ENCODE measurements at places on chromosomes 5 and 9.

DNA sequence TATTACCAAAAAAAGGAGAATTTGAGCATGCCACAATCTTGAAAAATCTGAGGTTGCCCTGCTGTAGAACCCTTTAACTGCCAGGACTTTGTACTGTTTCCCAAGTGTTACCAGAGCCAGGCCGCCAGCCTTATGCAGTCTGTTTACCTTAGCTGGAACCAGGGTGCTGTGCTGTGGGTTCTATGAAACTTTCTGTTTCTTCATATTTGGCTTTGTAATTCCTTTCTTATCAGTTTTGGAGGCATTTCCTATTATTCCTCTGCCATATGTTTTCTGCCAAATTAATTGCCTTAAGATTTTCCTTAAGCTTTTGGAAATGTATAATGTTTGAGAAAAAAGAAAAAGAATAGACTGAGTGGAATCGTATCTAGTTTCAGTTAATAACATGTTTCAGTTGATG lies 2.1 kb downstream of the S1PR3 start:
- no peak for DNase-seq

- no peak for DNase-seq
Measured at GRCh38 chr9:121771418-121771817, 120.0 kb downstream of the DAB2IP start.

- DNase-seq, result no peak
Measured at GRCh38 chr5:15320871-15321270, 179.1 kb upstream of the FBXL7 start.

DNA sequence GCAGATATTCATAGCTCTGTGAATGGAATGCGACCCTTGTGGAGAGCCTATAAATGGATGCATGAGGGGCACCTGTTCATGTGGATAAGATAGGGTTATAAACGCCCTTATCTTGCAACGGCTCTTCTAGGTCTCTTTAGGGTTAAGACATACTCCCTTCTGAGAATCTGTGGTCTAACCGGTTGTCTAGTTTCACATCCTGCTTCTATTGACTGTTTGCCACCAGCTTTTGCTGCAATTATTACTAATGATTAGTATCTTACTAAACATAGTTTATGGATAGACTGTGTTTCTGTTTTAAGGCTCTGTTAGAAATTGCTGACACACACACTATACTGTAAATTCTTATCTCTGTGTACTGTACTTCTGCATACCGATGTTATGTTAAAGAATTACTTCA lies 198.9 kb upstream of the CYLC2 start:
- DNase-seq, result no peak

GRCh38 chr5:61653807-61654580 lies 321.9 kb downstream of the ZSWIM6 start:
- no peak for DNase-seq

DNA sequence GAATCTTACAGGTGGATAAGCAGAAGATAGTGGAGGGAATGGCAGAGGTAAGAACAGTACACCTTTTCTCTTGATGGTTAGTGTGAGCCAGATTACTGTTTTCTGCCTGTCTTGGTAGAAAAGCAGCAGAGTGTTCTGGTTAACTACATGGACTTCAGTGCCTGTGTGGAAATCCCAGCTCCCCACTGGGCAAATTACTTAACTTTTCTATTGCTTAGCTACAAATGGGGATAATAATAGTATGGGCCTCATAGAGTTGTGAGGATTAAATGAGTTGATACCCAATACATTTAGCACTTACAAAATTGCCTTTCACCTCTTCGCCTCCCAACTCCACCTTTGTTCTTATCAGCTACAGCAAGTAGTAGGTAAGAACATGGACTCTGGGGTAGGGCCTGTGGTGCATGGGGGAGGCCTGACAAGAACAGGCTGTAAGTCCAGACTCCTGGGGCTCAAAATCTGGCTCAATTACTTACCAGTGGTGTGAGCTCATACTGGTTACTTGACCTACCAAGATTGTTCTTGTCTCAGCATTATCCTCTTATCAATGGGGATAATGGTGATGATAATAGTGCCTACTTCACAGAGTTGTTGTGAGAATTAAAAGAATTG lies 125.1 kb downstream of the LIFR start:
- DNase-seq, result no peak

GRCh38 chr5:148685520-148686134 lies 31.3 kb upstream of the HTR4 start:
- no peak for DNase-seq

- peak; percentile 86 for DNase-seq
Measured at GRCh38 chr5:143051244-143052058, 281.3 kb downstream of the ARHGAP26 start.

DNA sequence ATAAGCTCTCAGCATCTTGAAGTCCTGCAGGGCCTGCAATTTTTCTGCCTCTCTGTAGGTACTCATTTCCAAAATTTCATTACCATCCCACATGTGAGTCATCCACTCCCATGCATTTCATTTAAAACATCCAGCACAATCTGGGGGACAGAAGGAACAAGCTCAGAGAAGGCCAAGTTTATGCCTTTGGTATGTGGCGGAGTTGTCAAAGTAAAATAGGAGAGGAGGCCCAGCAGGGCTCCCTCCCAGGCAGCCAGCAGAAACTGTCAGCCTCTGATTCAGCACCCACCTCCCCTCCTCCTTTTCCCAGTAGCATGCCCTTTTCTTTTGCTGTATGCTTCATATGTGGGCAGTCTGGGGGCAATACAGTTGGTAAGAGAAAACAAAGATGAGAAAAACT lies 126.4 kb upstream of the ZNF366 start:
- no peak for DNase-seq

- no peak for DNase-seq
Measured at GRCh38 chr5:121987052-121987684, 25.4 kb downstream of the SRFBP1 start.

- no peak for DNase-seq
Measured at GRCh38 chr5:58922461-58923171, 339.7 kb downstream of the RAB3C start.

DNA sequence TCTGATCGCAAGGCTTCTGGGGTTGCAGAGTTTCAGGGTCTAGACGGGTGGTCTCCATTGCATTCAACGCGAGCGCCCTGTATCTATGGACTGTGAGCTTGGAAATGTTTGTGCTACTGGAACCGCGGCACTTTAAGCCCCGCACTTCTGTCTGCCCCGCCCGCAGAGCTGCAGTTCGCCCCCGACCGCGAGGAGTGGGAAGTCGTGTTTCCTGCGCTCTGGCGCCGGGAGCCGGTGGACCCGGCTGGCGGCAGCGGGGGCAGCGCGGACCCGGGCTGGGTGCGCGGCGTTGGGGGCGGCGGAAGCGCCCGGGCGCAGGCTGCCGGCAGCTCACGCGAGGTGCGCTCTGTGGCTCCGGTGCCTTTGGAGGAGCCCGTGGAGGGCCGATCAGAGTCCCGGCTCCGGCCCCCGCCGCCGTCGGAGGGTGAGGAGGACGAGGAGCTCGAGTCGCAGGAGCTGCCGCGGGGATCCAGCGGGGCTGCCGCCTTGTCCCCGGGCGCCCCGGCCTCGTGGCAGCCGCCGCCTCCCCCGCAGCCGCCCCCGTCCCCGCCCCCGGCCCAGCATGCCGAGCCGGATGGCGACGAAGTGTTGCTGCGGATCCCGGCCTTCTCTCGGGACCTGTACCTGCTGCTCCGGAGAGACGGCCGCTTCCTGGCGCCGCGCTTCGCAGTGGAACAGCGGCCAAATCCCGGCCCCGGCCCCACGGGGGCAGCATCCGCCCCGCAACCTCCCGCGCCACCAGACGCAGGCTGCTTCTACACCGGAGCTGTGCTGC lies 1.0 kb downstream of the ADAMTS19 start:
- DNase-seq, result no peak

DNA sequence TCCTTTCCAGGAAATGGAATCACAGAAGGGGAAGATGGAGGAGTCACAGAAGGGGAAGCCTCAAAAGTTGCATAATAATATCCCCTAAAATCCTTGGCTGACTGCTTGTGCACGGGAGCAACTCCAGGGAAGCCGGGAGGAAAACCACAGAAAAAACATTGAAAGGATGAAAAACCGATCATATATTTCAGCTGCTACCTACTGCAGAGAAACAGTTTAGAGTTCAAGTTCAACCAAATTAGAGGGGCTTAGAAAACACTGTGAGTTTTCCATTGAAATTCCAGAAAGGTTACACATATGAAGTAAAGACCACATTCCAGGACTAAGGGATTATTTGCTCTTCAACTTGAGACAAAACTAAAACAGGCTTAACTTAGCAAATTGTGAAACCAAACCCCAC lies 37.6 kb upstream of the MTAP start:
- DNase-seq, result no peak

DNA sequence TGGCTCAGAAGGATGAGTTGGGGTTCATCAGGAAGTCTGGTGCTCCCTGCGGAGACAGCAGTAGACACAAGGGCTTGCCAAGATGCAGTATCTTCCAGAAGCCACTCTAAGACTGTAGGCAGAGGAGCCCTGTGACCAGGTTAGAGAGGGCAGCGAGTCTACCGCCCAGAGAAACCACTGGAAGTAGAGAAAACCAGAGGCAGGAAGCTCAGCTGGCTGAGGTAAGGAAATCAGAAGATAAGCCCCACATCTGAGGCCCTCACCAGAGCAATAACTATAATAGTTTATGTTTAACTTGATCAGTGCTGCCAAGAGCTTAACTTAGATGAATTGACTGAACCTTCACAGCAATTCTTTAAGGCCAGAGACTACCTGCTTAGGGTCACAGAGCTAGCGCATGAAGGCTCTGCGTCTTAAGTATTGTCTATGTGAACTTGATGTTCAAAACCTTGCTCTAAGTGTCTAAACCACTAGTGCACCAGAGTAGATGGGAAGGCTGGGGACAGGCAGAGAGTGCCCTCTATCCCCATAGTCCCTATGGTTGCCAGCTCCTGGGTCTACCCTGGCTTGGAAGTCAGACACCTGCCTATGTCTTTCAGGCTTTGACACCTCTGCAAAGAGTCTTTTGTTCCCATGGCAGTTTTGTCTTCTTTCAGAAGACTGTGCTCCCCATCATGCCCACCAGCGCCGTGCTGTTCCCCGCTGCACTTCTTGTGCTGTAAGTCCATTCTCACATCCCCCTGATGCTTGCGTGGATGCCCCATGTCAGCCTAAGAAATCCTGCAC lies 228.2 kb upstream of the KLF4 start:
- no peak for DNase-seq

GRCh38 chr9:96342571-96343245 lies 40.7 kb upstream of the HSD17B3 start:
- DNase-seq, result no peak

DNA sequence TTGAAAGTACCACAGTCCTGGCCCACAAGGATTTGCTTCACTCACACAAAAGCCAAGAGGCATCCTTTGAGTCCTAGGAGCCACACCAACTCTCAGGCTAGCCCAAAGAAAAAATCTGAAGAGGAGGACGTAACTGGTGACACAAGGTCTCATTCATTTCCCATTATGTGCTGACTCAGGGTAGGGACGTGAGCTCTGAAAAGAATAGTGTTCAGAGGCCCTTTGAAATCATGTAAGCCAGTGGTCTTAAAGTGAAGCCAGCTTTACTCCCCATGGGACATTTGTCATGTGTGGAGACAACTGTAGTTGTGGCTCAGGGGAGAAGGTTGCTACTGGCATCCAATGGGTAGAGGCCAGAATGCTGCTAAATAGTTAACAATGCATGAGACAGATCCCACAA lies 332.4 kb downstream of the KCTD16 start:
- DNase-seq, result no peak

DNA sequence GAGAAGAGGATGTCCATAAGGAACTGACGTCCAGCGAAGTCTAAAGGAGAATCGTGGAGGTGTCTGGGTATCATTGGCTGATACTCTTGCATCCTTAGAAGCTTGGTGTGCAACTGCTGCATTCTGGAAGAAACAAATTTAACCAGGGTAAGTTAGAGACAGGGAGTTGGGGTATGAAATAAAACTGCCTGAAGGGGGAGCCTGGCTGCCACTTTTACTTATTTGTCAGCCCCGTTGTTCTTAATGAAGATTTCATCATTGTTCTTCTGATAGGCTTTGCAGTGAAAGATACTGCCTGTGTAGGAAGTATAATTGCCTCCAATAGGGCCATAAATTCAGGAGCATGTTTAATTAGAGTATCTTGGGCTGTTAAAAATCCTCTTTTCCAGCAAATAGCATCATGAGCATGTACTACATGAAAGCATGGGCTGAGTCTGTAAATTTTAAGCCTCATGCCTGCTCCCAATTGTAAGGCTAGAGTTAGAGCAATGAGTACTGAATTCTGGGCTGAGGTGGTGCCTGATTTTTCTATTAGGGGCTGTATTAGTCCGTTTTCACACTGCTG lies 1264.5 kb upstream of the ACO1 start:
- DNase-seq, result peak; percentile 19

DNA sequence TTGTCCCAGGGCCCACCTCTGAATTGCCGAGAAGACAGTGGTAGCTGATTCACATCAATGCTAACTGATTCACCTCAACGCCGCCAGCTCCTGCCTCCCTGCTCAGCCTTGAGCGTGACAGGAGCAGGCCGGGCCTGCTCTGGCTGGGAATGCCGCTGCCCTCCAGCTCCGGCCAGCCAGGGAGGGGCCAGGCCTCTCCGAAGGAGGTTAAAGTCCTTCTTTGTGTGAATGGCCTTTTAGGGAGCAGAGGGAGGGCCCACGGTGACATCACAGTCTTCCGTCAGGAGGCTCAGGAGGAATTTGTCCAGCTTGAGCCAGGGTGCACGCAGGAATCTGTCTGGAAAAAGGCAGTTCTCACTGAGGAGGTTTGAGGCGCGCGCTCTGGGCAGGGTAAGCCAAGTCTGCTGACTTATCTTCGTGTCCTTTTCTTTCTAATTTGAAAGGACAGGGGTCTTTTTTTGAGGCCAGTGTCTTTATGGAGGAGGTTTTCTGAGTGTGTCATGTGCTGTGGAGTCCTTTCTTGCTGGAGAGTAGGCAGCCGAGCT lies 82.7 kb downstream of the C9orf152 start:
- DNase-seq, result no peak

DNA sequence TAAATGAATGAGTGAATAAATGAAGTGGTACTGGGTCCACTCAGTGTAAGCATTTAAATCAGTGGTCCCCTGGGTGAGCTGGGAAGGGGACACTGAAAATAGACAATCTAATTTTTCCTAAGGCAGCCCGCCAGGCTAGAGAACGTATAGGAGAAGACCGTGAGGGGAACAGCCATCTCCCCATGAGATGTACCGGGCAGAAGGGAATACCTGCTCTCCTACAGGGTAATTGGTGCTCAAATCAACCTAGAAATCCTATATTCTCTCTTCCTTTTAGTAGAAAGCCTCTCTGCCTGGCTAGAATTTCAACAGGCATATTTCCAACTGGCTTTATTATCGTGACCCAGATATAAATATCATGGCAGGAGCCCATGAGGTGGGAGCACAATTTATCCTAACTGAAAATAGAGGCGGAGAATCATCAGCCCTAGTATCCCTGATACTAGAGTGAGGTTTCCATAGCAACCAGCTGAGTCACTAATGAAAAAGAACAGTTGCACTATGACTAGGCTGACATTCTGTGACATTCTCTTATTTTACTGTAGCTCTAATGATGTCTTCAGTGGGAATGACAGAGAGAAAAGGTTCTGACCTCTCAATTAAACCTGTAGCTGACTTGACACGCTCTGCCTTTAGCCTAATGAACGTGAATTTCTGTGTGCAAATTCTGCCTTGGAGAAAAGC lies 96.5 kb upstream of the CAST start:
- DNase-seq, result peak; percentile 15

GRCh38 chr5:26329562-26330189 lies 708.7 kb downstream of the CDH9 start:
- no peak for DNase-seq

All from suppressor macrophage treated with lipopolysaccharide for 4 hours (primary cell).